ENCODE measurements at places on chromosomes 11 and 22.

GRCh38 chr11:44468345-44468988 lies 97.0 kb upstream of the CD82 start:
- DNase-seq = no peak

- DNase-seq = no peak
Observed at GRCh38 chr11:65124480-65125196, 2.5 kb downstream of the MRPL49 start.

- DNase-seq = no peak
Observed at GRCh38 chr11:128532016-128532571, 55.3 kb downstream of the ETS1 start.

DNA sequence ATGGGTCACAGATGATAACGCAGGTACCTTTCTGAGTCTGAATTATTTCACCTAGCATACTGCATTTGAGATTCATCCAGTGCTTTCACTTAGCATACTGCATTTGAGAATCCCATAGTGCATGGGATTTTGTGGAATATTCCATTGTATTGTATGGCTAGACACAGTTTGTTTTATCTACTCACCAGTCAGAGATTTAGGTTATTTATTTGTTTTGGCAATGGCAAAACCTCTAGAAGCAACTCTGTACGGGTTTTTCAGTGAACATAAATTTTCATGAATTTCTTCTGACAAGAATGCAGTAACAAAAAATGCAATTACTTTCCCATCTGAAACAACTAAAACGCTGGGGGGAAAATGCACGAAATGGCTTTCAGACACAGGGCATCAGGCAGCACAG lies 24.3 kb downstream of the SCN4B start:
- DNase-seq = no peak

GRCh38 chr22:20271114-20271994 lies 3.2 kb upstream of the RTN4R start:
- DNase-seq = no peak

GRCh38 chr22:48804811-48805301 lies 1022.8 kb downstream of the BRD1 start:
- DNase-seq = no peak

DNA sequence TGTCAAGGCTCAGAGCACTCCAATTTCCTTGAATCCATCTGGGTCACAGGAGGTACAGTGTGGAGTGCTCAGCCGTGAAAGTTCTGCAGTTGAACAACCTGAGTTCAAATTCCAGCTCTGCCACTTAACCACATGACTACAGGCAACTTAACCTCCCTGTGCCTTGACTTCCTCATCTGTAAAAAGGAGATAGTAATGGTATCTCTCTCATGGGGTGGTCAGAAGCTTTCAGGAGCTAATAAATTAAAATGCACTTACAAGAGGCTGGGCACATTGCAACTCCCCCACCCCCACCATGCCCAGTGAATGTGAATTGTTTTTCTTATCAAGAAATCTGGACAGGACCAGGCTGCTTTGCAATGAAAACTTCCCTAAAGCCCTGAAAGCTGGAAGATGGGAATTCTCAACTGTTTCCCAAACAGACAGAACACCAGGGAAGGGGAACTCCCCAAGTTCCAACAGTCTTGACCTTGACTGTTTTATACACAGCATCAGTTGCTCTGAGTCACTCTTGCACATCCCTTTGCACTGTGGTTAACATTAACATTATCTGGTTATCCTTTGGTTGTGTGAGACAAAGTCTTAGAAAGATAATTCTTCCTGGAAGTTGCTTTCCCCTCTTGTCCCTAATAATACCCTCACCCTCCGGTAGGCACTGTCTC lies 137.0 kb downstream of the SLC1A2 start:
- peak; percentile 52 for DNase-seq

- no peak for DNase-seq
Observed at GRCh38 chr11:72393303-72393702, 41.0 kb downstream of the CLPB start.

GRCh38 chr11:117834068-117834810 lies 9.7 kb upstream of the FXYD2 start:
- no peak for DNase-seq

All from fibroblast of skin of scalp (primary cell).